ENCODE measurements at places on chromosomes 3 and 15. TPM values are rescaled to one million over a fixed set of nuclear protein-coding genes. Genes with fewer than 3 reads are reported as not detected.

DNA sequence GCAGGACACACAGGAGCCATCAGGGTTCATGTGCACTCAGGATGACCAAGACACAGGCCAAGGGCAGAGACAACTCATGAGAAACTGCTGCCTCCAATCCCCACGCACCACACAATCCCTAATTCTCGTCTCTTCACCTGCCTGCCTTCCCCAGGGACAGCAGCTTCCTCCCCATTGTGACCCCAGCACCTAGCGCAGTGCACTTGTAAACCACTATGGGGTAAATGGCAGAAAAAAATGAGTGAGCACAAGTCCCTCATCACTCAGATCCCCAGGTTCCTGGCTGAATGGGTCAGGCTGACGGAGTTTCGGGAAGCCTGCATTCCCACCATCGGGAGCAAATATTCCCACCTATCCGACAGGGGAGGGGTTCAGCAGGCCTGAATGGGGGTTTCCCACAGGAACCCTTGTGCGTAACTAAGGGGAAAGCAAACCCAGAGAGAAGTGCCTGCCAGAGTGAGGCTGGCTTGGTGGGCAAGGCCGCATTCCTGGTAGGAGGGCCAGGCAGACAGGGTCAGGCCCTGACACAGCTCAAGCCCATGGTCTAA lies 18.8 kb downstream of the PLXNB1 start:
- no peak for DNase-seq

DNA sequence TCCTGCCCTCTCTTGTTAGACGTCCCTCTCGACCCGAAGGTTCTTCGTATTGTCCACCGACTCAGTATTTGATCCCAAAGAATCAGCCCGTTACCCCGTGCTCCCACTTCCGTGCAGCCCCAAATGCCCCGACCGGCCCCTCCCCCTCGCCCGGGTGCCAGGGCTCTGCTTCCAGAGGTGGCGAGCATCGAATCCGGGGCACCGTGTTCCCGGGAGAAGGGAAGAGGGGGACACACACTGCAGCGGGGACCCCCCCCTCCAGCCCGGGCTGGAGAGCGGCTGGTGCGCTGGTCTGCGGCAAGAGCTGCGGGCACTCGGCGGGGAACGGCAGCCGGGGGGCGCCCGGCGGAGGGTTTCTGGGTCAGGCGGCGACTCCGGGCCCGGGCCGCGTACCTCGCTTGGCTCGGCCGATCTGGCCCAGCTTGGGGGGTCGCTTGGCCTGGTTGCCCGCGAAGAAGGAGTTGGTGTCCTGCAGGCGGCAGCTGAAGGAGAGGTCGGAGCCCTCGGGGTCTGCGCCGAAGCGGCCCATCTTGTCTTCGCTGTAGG lies 556 bp downstream of the CAMK2N2 start:
- no peak for DNase-seq

DNA sequence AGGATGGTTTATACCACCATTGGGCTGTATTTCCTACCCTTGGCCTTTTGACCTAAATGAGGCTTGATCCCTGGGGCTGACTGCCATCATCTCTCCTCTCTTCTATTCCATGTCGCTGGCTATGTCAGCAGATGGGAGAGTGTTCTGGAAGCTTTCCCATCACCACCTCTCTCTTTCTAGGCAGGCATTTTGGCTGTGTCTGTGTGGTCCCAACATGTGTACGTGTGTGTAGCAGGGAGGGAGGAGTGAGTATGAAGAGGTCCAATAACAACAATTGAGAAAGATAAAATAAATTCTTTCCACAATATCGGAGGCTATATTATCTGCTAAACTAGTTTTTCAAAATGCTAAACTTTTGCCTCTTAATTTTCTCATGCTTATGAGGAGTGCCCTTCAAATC lies 34.1 kb downstream of the CGNL1 start:
- DNase-seq = no peak

- no peak for DNase-seq
Measured at GRCh38 chr3:170002879-170003278, 34.9 kb upstream of the GPR160 start.

GRCh38 chr3:45795509-45795881 lies 841 bp downstream of the SLC6A20 start:
- DNase-seq = no peak

- no peak for DNase-seq
Measured at GRCh38 chr3:177089901-177090300, 107.4 kb downstream of the TBL1XR1 start.

GRCh38 chr3:157201648-157202278 lies 41.8 kb upstream of the CCNL1 start:
- no peak for DNase-seq

DNA sequence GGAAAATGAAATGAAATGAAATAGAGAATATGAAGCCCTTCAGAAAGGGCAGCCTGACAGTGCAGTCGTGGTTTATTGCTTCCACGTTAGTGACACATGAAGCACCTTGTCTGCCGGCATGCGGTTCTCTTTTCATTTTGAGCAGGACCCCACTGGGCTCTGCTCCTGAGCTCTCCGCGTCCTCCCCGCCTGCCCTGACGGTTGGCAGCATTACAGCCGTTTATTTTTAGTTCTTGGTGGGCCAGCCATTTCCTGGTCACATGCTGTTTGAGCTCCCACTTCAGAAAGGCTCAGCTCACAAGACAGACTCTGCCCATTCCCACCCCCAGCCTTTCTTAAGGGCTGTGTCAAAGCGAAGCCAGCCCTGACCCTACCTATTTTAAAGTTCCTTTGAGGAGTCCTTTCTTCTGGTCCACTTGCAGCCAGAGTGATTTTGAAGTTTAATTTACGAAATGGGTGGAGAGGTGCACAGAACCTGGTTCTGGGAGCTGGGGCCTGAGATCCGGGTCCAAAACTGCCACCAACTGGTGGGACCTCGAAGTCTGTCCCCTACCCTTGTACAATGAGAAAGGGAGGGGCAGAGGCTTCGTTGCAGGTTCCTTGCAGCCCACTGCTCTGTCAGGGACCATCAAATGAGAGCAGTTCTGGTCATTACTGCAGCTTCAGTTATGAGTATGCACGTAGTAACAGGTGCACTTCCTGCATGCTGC lies 60.1 kb downstream of the MGLL start:
- no peak for DNase-seq

- no peak for DNase-seq
Measured at GRCh38 chr3:106068795-106069194, 200.0 kb upstream of the CBLB start.

- no peak for DNase-seq
Measured at GRCh38 chr3:143511174-143511879, 336.9 kb downstream of the SLC9A9 start.

DNA sequence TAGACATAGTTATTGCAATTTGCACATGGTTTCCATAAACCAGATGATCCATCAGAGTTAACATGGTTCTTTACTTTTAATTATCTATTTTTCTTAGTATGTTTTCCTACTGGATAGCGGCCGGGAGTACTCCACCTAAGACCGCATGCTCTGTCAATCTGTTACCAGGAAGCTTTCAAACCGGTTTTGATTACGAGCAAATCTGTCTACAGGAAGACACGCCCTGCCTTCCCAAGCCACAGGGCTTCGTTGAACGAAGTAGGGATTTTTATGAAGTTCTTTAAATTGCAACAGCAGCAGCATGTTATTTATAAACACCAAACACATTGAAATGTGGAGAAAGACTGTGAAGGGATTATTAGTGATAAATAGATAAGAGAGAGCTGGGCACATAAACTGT lies 283.3 kb upstream of the ROBO2 start:
- DNase-seq = no peak

- DNase-seq = no peak
Measured at GRCh38 chr15:56342653-56343052, 22.6 kb upstream of the TEX9 start.

- DNase-seq = no peak
Measured at GRCh38 chr15:55014391-55015092, 182.2 kb downstream of the RSL24D1 start.

- DNase-seq = no peak
Measured at GRCh38 chr3:21750080-21750696, 822 bp downstream of the ZNF385D start.

GRCh38 chr15:27201425-27201824 lies 230.4 kb downstream of the GABRG3 start:
- no peak for DNase-seq

- DNase-seq = no peak
Measured at GRCh38 chr3:33525232-33525631, 85.0 kb upstream of the UBP1 start.

DNA sequence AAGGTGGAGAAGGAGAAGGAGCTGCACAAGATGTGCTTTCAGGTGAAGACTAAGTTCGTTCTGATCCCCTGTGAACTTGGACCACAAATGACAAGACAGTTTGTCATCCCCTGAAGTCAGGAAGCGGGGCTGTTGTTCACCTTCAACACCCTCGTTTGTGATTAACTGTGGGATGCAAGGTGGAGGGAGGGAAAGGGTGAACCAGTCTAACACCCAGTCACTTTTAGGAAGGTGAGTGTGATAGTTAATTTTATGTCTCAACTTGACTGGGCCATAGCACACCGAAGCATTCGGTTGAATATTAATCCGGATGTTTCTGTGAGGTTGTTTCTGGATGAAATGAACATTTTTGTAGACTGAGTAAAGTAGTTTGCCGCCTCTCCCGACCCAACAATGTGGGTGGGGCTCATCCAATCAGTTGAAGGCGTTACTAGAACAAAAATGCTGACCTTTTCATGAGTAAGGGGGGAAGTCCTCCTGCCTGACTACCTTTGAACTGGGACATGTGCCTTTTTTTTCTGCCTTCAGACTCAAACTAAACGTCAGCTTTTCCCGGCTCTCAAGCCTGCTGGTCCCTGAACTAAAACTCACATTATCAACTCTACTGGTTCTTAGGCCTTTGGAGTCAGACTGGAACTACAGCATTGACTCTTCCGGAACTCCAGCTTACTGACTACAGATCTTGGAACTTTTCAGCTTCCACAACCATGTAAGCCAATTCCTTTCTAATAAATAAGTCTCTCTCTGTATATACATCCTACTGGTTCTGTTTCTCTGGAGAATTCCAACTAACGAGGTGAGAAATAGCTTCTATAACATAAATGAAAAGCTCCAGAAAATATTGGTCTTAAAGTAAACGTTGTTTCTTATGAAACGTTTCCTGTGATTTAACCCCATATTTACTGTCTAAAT lies 264.0 kb upstream of the SLITRK3 start:
- no peak for DNase-seq

- DNase-seq = peak; percentile 27
Measured at GRCh38 chr3:55487381-55488241, 505 bp upstream of the WNT5A start.

DNA sequence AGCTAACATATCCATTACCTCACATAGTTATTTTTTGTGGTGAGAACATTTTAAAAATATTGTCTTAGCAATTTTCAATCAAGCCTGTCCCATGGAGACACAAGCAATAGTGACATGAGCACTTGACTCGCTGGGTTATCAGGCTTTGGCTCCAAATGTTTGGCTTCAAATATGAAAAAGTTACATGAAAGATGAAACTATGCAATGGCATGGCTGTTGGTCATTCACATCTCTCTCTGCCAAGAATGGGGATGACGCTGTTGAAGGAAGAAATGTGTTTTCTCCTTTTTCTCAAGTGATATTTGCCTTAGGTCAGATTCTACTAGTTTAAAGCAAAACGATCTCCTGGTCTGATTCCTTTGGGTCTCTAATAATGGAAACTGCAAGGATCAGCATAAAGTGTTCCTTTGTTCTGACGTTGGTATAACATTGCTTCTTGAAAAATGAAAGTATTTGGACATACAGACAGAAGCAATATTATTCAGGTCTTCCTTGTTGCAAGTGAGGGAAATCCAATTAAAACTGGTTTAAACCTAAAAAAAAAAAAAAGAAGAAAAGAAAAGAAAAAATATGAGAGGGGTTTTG lies 71.2 kb downstream of the SSUH2 start:
- DNase-seq = no peak

GRCh38 chr3:149828390-149828789 lies 15.4 kb downstream of the RNF13 start:
- DNase-seq = no peak

The PPP2R3A gene
- 19.8 TPM for total RNA-seq

The LNP1 gene
- total RNA-seq = 4.3 TPM

The SLC12A1 gene
- 0.14 TPM for total RNA-seq

The C2CD4A gene
- not detected for total RNA-seq

The OR5H15 gene
- total RNA-seq = not detected

The DZIP3 gene
- 27.2 TPM for total RNA-seq

The STAC gene
- total RNA-seq = 1.4 TPM

The CDCP1 gene
- 1.3 TPM for total RNA-seq

Data from mesothelial cell of epicardium (in vitro differentiated cells).